ENCODE measurements at places on chromosomes 16 and 17. TPM values are rescaled to one million over a fixed set of nuclear protein-coding genes. Genes with fewer than 3 reads are reported as not detected.
A peak's percentile ranks its signal among the peaks of the same experiment; 100 is the strongest.

GRCh38 chr17:1045456-1045855 lies 48.5 kb downstream of the TIMM22 start:
- H3K27ac ChIP-seq, result peak overlapping the region; percentile 77
- DNase-seq, result no peak
- H3K4me1 ChIP-seq, result peaks cover 38% of the 10 kb centered on the region

GRCh38 chr17:50347894-50348291 lies 2.0 kb downstream of the XYLT2 start:
- peaks cover 20% of the 10 kb centered on the region for H3K4me1 ChIP-seq
- H3K27ac ChIP-seq, result no peak overlapping the region
- no peaks in the 10 kb centered on the region for H3K36me3 ChIP-seq
- no peaks in the 10 kb centered on the region for H3K27me3 ChIP-seq

DNA sequence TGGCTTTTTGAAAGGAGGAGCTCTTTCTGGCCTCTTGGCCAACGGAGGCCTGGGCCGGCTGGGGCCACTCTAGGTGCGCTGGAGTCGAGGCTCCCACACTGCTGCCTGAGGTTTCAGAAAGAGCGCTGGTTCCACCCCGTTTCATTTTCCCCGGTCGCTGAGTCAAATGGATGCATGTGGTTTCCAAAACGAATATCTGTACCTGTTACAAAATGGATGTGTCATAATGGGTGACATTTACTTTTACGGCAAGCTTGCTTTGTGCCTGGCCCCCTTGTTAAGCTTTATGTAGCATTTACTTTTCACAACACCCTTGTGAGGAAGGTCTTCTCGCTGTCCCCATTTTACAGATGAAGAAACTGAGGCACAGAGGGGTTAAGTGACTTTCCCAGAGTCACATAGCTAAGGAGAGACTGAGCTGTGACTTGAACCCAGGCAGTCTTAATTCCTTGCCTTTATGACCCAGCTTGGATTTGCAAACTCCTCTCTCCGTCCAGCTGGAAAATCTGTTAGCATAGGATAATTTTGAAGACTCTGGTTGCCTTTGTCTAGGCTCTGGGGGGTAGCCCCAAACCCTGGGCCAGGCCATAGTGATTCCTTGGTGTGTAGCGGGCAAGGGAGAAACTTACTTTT lies 10.6 kb downstream of the KSR1 start:
- H3K36me3 ChIP-seq, result no peaks in the 10 kb centered on the region
- peaks cover 20% of the 10 kb centered on the region for H3K4me1 ChIP-seq

DNA sequence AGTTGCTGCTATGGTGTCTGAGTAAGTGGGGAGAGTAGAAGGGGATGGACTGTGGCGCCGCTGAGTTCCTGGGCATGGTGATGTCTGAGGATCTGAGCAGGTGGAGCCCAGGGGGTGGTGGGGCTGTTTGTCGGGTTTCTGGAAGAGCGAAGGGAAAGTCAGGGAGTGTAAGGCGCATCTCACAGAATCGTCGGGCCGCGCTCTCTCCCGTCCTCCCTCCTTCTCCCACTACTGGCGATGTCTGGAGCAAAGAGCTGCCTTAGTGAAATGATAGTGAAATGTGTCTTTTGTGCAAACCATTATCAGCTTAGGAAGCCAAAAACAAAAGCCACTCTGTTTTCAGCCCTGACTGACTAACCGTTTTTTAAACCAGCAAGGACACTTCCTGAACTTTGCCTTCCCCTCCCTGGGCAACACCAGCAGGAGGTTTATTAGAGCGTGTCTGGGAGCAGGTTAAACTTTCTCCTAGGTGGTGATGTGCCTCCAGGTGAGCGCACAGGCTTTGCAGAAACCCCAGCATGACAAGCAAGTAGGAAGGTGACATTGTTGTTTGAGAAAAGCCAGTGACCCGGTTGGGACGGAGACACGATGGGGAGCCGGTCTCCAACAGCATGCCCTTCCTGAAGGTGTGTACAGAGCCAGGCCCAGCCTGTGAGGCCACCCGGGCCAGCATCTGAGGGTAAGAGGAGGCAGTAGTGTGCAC lies 49.1 kb downstream of the RAB11FIP3 start:
- peaks cover 18% of the 10 kb centered on the region for H3K36me3 ChIP-seq
- DNase-seq, result no peak
- H3K27me3 ChIP-seq, result no peaks in the 10 kb centered on the region
- H3K4me3 ChIP-seq, result no peak overlapping the region
- H3K4me1 ChIP-seq, result peaks cover 5% of the 10 kb centered on the region

The ANKRD13B gene
- total RNA-seq, result 1.5 TPM

DNA sequence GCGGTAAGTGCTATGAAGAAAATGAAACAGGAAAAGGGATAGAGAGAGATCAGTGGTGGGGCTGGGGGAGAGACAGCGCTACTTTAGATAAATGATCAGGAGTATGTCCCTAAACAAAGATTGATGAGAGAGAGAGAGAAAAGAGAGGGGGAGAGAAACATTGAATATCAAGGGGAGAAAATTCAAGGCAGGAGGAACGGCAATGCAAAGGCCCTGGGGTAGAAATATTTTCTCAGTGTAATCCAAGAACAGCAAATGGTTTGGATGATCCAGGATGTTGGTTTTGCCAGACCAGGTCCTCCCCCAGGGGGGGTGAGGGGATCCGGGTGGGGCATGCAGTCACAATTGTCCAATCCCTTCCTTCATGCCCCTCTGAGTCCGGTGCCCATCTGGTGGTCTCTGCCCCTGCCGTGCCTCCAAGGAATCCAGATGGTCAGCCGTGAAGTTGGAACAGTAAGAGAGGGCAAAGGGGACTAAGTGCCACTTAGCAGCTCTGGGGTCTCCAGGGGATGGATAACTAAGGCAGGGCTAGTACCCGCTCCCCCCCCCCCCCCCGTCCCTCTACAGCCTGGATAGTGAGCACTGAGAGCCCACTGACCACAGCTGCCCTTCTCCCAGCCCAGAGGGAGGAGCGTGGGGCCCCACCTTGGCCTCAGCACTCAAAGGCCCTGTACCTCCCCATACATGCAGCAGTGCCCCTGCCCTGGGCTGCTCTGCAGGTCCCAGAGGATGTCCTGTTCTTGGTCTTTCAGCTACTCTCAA lies 43.7 kb downstream of the TMEM132E start:
- H3K27me3 ChIP-seq, result peaks cover 4% of the 10 kb centered on the region
- no peak overlapping the region for H3K27ac ChIP-seq
- H3K4me3 ChIP-seq, result no peak overlapping the region
- H3K4me1 ChIP-seq, result no peaks in the 10 kb centered on the region
- no peak for DNase-seq

- H3K36me3 ChIP-seq, result no peaks in the 10 kb centered on the region
- DNase-seq, result no peak
- no peak overlapping the region for H3K4me3 ChIP-seq
- H3K27me3 ChIP-seq, result no peaks in the 10 kb centered on the region
Observed at GRCh38 chr16:79528338-79528737, 72.2 kb downstream of the MAF start.

DNA sequence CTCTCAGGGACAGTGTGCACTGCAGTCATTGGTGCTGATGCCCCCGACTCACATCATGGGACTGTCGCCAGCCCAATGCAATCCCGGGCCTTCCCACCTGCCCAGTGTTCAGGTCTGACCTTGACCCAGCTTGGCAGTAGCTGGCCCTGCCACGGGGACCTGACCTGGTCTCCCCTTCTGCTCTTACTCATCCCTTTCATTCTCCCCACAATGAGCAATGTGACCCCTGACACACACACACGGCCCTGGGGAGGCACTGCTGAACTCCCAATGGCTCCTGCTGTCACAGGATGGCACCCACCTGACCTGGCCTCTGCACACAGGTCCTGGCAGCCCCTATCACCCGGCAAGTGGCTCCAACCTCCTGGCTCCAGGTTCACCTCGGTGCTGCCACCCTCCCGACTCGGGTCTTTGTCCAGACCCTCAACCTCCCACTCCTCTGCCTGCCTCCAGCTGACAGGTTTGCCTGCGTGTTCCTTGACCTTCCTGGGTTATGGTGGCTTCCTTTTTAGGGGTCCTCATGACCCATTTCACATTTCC lies 6.6 kb downstream of the CD300C start:
- no peak overlapping the region for H3K27ac ChIP-seq
- no peaks in the 10 kb centered on the region for H3K36me3 ChIP-seq
- no peak for DNase-seq
- H3K27me3 ChIP-seq, result no peaks in the 10 kb centered on the region
- no peak overlapping the region for H3K4me3 ChIP-seq

DNA sequence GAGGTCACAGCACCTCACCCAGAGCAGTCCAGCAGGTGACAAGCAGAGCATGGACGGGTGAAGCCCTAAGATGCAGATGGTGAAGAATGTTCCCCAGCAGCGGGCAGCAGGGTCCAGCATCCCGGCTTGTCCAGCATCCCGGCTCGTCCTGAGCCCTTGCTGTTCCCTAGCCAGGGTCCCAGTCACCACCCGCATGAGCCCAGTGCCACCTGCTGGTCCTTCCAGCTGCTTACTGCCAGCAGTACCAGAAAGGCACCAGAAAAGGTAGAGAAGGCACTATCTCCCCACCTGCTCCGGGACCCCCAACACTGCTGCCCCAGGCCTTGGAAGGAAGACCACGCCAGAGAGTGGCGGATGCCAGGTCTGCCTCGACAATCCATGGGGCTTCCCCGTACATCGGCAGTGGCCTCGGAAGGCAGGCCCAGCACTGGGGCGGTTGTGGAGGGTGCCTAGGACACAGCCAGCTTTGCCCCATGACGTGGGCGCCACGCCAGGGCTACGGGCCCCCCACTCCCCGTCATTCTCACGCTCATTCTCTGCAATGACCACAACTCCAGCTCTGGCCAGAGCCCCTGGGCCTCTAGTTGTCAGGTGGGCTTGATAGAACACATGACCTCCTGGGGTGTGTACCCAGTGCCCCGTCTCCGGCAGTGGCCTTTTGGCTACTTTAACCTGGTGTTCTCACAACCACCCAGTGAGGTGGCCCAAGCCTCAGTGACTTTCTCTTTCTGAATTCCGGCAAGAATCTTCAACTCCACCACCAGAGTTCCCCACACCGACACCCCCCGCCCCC lies 1.4 kb downstream of the CENPX start:
- H3K27me3 ChIP-seq, result no peaks in the 10 kb centered on the region
- H3K36me3 ChIP-seq, result no peaks in the 10 kb centered on the region
- H3K27ac ChIP-seq, result no peak overlapping the region
- peak overlapping the region; percentile 99 for H3K4me3 ChIP-seq

GRCh38 chr17:46841561-46842379 lies 9.6 kb upstream of the WNT9B start:
- H3K4me1 ChIP-seq, result peaks cover 3% of the 10 kb centered on the region
- peak; percentile 89 for DNase-seq

DNA sequence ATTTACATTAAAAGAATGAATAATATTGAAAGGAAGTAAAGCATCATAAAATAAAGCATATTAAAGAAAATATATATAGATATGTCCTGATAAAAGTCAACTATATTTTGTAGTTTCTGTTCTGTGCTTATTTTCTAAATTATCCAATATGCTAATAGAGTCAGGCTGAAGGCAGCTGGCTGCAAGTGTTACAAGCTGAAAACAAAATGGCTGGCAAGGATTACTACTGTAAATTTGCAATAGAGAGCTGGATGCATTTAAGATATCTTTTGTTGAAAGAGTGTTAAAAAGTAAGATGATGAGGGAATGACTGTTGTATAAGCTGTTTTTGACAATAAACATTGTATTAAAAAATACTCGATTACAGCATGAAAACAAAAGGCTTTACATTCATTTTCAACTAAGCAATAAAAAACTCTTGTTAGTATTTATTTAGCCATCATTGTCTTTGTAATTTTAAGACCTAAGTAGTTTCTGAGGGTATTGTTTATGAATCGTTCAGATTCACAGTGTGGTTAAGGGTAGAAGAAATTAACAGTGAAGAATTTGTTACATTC lies 76.3 kb downstream of the TANC2 start:
- H3K27ac ChIP-seq, result no peak overlapping the region
- no peak overlapping the region for H3K4me3 ChIP-seq
- DNase-seq, result no peak
- peaks cover 14% of the 10 kb centered on the region for H3K4me1 ChIP-seq

- no peak overlapping the region for H3K27ac ChIP-seq
- peaks cover 25% of the 10 kb centered on the region for H3K4me1 ChIP-seq
- no peak overlapping the region for H3K4me3 ChIP-seq
- H3K27me3 ChIP-seq, result no peaks in the 10 kb centered on the region
Observed at GRCh38 chr17:21453144-21453898, 77.2 kb downstream of the KCNJ12 start.

The CD79B gene
- 1.0 TPM for total RNA-seq

GRCh38 chr16:23348579-23349469 lies 46.7 kb downstream of the SCNN1B start:
- no peaks in the 10 kb centered on the region for H3K36me3 ChIP-seq
- no peak overlapping the region for H3K27ac ChIP-seq
- no peaks in the 10 kb centered on the region for H3K27me3 ChIP-seq
- DNase-seq, result peak; percentile 34
- no peaks in the 10 kb centered on the region for H3K4me1 ChIP-seq

The TBC1D3G gene
- 1.7 TPM for total RNA-seq

DNA sequence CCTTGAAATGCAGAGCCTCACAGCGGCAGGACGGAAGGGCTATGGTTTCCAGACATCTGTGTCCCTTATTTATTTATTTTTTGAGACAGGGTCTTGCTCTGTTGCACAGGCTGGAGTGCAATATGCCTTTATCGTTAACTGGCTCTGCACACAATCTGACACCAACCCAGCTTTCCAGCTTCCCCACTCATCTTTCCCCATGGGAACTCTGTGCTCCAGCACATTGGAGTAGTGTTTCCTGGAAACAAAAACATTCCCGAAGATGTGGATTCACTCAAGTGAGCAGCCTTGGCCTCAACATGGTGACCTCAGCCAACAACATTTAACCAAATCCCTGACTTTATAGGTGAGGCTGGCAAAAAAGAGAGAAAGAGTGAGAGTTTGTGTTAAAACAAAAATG lies 307.1 kb downstream of the TMEM114 start:
- no peak overlapping the region for H3K27ac ChIP-seq
- no peaks in the 10 kb centered on the region for H3K27me3 ChIP-seq
- no peak overlapping the region for H3K4me3 ChIP-seq
- no peaks in the 10 kb centered on the region for H3K4me1 ChIP-seq
- DNase-seq, result no peak

GRCh38 chr16:11051430-11051829 lies 107.1 kb downstream of the CLEC16A start:
- H3K4me3 ChIP-seq, result no peak overlapping the region
- H3K4me1 ChIP-seq, result peaks cover 7% of the 10 kb centered on the region
- no peak for DNase-seq
- no peak overlapping the region for H3K27ac ChIP-seq
- peaks cover 14% of the 10 kb centered on the region for H3K36me3 ChIP-seq

The SLC13A2 gene
- total RNA-seq, result not detected

The HS3ST3A1 gene
- total RNA-seq, result 2.6 TPM

DNA sequence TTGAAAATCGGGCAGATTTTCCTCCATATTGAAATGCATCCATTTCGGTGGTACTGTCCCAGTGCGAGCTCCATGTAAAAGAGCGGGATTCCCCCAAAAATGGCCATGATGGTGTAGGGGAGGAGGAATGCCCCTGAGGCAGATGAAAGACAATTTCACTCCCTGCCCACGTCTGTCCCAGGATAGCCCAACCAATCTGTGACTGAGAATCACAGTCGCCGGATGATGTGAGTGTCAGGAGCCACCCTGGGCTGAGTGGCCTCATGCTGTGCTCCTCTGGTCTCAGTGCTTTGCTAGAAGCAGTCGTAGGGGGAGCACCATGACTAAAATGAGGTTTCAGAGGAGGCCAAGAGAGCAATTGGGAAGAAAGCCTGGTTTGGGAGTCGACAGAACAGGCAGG lies 16.7 kb downstream of the SLC6A4 start:
- no peaks in the 10 kb centered on the region for H3K27me3 ChIP-seq
- H3K4me3 ChIP-seq, result no peak overlapping the region
- H3K36me3 ChIP-seq, result no peaks in the 10 kb centered on the region
